ENCODE measurements at places on chromosomes 12 and 14.

GRCh38 chr12:105342464-105342863 lies 12.0 kb downstream of the C12orf75 start:
- DNase-seq, result no peak

DNA sequence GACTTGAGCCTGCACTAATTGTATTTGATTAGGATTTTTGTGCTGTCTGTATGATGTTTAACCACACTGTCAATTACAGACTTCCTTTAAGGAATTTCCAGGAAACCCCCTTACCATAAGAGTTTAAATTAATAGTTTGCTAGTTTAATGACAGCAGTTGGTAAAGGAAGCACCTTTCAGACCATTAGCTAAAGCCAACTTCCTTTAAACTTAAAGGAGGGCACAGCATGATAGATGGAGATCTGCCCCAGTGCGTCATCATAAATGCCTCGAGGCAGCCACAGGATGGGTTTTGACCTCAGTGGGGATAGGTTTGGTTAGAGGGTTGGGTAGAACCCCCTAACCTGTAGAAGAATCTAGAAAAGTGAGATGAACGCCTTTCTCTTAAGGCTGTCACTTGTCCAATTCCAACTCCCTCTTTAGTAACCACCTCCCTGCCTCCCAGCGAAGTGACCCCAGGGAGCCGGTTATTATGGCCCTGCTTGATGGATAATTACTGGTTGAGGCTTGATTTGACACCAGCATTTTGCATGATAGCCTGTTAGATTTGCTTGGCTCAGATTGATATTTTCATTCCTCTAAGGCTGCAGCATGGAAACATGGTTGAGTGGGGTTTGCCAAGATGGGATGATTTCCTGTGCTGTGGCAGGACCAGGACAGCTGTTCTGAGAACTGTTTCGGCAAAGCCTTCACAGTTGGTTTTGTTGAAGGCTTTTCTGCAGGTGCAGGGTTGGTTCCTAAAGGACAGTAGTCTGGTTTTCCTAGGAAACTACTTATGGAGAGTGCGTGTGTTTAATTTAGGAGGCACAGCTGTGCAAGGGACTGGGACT lies 62.7 kb downstream of the CHST11 start:
- no peak for DNase-seq

DNA sequence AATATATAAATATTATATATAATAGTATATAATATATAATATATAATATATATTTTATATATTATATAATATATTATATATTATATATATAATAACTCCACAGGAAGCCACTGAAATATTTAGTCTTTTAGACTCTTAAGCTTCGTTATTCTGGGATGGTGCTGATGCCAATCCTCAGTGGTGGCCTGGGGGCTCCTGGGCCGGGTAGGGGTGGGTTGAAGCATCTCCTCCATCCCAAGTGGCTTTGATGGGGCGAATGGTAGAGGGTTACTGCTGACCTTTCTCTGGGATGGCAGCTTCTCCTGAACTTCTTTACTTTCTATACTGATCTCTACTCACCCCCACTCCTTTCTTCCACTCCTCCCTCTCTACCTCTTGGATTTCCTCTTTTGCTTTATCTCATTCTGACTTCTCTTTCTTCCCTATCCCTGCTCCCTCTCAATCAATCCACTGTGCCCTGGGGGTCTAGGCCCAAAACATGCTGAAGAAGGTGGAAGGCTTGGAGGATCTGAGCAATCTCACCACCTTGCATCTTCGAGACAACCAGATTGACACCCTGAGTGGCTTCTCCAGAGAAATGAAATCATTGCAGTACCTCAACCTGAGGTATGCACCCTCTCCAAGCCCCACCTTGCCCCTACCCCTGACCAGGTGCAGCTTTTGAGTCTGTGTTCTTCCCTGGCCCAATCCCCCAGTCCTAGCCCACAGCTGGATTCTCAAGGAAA lies 4.8 kb upstream of the ENO2 start:
- no peak for DNase-seq

DNA sequence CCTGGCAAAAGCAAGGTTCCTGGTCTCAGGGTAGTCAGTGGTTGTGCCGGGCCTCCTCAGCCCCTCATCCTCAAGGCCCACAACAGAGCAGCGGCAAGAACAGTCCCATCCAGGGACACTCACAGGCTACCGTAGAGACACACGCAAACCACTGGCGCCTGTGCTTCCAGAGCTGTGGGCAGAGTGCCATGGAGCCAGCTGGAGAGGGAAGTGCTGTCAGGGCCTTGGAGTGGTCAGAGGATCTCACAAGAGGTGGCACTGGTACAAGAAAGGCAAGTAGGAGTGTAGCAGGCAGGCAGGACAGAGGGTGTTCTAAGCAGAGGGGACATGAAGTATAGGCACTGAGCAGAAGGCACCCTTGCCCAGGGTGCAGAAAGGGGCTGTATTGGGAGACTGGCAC lies 34.6 kb downstream of the ANKRD9 start:
- DNase-seq, result no peak

DNA sequence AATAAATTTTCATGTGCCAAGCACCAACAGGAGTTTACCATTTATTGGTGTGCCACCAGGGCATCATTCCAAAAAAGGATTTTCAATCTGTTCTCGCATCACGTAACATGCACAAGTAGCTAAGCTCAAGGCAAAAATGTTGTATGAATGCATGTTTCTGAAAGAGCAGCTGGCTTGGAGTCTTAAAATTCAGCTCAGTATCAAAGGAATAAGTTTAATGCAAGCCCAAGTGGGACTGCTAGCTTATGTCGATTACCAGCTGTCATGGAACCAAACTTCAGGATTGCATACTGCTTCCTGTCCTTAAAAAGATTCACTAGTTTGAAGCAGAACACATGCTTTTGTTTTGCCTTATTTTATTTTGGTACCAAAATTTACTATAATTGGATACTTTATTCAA lies 437.0 kb downstream of the FSCB start:
- DNase-seq, result no peak

- no peak for DNase-seq
Observed at GRCh38 chr12:126219654-126220279, 1154.5 kb downstream of the AACS start.

- DNase-seq, result no peak
Observed at GRCh38 chr12:72268386-72268785, 3.8 kb upstream of the TRHDE start.

GRCh38 chr12:57780284-57780897 lies 2.2 kb upstream of the TSFM start:
- DNase-seq, result no peak

DNA sequence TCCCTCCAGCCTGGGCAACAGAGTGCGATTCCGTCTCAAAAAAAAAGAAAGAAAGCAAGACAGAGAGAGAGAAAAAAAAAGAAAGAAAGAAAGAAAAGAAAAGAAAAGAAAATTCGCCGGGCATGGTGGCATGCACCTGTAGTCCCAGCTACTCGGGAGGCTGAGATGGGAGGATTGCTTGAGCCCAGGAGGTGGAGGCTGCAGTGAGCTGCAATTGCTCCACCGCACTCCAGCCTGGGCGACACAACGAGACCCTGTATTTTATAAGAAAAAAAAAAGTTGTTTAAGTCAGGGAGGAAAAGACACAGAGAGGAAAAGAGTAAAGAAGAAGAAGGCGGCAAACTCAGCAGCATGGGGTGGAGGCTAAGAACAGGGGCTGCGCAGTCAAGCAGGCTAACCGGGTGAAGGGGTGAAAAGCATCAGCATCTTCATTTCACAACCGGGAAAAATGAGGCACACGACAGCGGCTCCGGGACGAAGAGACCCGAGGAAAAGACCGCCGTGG lies 557 bp upstream of the FICD start:
- DNase-seq, result no peak

GRCh38 chr14:94945615-94946014 lies 175.7 kb upstream of the GSC start:
- no peak for DNase-seq

GRCh38 chr12:49061157-49061650 lies 610 bp upstream of the KMT2D start:
- DNase-seq, result no peak

DNA sequence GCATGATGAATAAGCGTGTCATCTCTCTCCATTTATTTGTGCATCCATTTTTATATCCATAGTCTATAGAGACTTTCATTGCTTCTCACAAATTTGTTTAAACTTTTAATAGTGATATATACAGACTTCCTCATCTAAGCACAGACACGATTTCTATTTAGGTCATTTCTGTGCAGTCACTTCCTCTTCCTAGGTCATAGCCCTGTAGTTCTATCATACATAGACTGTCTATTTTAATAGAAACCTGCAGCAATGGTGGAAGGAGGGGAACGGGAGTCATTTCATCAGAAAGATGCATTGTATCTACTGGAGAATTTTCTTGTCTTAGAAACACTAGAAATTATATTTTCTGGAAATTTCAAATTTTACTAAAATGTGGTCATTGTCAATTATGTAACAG lies 133.4 kb upstream of the FGD4 start:
- DNase-seq, result no peak

GRCh38 chr12:100666588-100666987 lies 93.1 kb downstream of the GAS2L3 start:
- no peak for DNase-seq

DNA sequence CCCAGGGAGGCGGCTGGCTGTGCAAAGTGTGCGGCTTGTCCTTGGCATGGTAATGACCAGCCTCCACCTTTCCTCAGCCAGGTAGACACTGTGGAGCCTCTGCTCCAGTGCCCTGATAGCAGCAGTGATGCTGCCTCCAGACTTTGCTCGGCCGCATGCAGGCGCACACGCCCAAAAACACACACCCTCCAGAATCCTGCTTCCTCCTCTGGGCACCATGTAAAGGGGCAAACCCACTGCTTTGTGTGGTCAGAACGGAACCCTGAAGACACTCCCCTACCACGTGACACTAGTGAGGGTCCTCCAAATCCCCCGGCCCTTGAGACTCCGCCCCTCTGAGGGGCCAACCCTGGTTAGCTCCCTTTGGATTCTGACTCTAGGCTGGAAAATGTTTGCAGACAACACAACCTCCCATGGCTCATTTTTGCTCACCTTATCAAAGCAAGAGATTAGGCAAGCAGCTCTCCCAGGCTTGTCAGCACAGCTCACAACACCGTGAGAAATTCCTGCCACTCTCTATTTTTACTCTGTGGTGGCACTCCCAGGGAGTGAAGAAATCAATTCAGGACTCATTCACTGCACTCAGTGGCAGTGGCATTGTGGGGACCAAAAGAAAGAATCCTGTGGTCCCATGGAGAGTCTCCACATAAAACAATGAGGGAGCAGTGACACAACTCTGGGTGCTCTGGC lies 4.5 kb downstream of the KRT77 start:
- DNase-seq, result no peak

Data from amniotic stem cell (primary cell).